ENCODE measurements at places on chromosomes 1 and 21. TPM values are rescaled to one million over a fixed set of nuclear protein-coding genes. Genes with fewer than 3 reads are reported as not detected.

GRCh38 chr1:118564961-118565703 is 380.1 kb upstream of the SPAG17 start:
- H3K36me3 ChIP-seq, result no peaks in the 10 kb centered on the region
- H3K4me3 ChIP-seq, result no peak overlapping the region
- no peak for DNase-seq
- H3K4me1 ChIP-seq, result no peaks in the 10 kb centered on the region
- H3K27ac ChIP-seq, result no peak overlapping the region

- H3K36me3 ChIP-seq, result no peaks in the 10 kb centered on the region
- no peak for DNase-seq
- H3K27me3 ChIP-seq, result no peaks in the 10 kb centered on the region
- no peak overlapping the region for H3K4me3 ChIP-seq
- no peak overlapping the region for H3K27ac ChIP-seq
Observed at GRCh38 chr21:40640266-40640789, 206.6 kb downstream of the DSCAM start.

DNA sequence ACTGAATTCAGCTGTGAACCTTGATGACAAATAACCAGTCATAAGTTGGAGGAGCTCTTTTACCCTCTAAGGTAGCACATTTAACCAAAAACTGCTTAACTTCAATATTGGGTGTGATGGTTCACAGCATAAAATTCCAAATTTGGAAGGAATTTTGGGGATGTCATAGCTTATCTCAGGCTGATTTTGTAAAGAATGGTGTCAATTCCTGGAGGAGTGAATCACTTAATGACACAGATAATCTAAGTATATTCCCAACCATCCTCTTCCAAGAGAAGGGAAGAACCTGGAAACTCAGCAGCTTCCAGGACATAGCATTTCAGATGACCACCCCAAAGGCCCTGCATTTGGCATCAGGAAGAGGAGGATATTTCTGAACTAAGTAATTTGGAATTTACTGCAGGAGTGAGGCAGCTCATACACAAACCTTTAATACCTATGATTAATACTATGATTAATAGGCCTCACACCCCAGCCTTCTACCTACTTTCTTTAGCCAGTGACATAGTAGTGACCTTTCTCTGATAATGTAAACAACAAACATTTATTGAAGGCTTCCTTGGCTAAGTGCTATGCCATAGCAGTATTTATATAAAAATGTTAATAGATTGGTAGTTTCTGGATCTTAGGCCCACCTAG is 14.5 kb downstream of the GLUL start:
- no peak overlapping the region for H3K27ac ChIP-seq
- H3K36me3 ChIP-seq, result peaks cover 4% of the 10 kb centered on the region
- DNase-seq, result no peak

DNA sequence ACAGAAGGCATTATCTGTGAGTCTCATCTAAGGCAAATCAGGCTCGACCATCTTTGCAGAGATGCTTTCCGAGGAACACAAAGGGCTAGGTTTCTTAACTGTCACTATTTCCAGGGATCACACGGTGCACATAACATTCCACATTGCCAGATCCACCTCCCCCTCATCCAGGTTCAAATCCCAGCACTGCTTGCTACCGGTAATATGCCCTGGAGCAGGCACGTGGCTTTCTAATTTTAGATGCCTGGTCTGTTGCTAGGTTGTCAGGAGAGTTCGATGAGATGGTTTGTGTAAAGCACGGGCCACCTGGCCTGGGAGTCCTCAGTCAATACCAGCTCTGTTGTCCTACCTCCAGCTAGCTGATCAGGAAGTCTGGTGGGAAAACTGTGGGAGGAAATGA is 598.6 kb downstream of the NPHP4 start:
- H3K36me3 ChIP-seq, result no peaks in the 10 kb centered on the region
- no peak for DNase-seq
- no peak overlapping the region for H3K27ac ChIP-seq
- no peak overlapping the region for H3K4me3 ChIP-seq
- H3K27me3 ChIP-seq, result peaks cover 14% of the 10 kb centered on the region
- no peaks in the 10 kb centered on the region for H3K4me1 ChIP-seq

- no peak overlapping the region for H3K4me3 ChIP-seq
- no peaks in the 10 kb centered on the region for H3K4me1 ChIP-seq
- H3K27ac ChIP-seq, result no peak overlapping the region
- DNase-seq, result no peak
- no peaks in the 10 kb centered on the region for H3K36me3 ChIP-seq
Observed at GRCh38 chr1:192943522-192943921, 115.6 kb downstream of the UCHL5 start.

- H3K4me1 ChIP-seq, result no peaks in the 10 kb centered on the region
- no peak overlapping the region for H3K4me3 ChIP-seq
- no peaks in the 10 kb centered on the region for H3K36me3 ChIP-seq
Observed at GRCh38 chr1:209883341-209883971, 54.6 kb upstream of the SYT14 start.

- H3K4me3 ChIP-seq, result no peak overlapping the region
- H3K27ac ChIP-seq, result no peak overlapping the region
- H3K36me3 ChIP-seq, result no peaks in the 10 kb centered on the region
- DNase-seq, result no peak
- no peaks in the 10 kb centered on the region for H3K4me1 ChIP-seq
- H3K27me3 ChIP-seq, result peaks cover 10% of the 10 kb centered on the region
Observed at GRCh38 chr1:168693872-168694238, 35.2 kb downstream of the DPT start.

DNA sequence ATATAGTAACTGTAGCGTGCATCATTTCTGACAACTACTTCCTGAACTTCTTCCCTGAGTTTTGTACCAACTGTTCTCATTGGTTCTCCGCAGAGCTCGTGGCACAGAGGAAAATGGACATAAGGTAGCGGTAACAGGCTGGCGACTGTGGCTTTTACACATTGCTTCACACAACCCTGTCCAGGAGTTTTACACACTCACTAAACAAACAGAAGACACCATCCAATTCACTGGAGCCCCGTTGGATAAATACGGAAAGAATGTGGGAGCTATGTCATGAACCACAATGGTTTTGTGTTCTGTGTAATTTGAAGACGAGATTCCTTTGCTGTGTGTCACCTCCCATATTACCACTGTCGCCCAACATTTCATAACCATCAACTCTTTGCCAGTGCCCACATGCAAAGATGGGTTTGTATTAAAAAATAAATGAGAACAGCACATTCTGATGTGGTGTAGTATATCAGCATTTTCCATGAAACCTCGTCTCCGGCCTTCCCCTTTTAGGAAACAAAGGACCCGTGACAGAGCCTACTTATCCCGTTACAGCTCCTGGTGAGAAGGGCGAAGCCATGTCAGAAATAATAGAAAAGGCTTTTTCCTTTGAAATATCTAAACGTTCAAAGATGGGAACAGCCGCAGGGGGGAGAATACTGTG is 47.4 kb upstream of the ENAH start:
- H3K4me3 ChIP-seq, result no peak overlapping the region
- H3K27me3 ChIP-seq, result no peaks in the 10 kb centered on the region
- no peaks in the 10 kb centered on the region for H3K4me1 ChIP-seq
- no peak for DNase-seq

- DNase-seq, result no peak
- H3K27me3 ChIP-seq, result peaks cover 60% of the 10 kb centered on the region
- H3K27ac ChIP-seq, result no peak overlapping the region
- peaks cover 17% of the 10 kb centered on the region for H3K4me1 ChIP-seq
- no peak overlapping the region for H3K4me3 ChIP-seq
Observed at GRCh38 chr1:18651713-18652112, 21.1 kb downstream of the PAX7 start.

GRCh38 chr1:54996869-54997710 is 1.6 kb upstream of the BSND start:
- H3K36me3 ChIP-seq, result no peaks in the 10 kb centered on the region
- no peak for DNase-seq
- H3K4me1 ChIP-seq, result peaks cover 40% of the 10 kb centered on the region
- peaks cover 32% of the 10 kb centered on the region for H3K27me3 ChIP-seq
- peak overlapping the region; percentile 42 for H3K4me3 ChIP-seq
- H3K27ac ChIP-seq, result no peak overlapping the region

- DNase-seq, result no peak
- no peaks in the 10 kb centered on the region for H3K27me3 ChIP-seq
- H3K4me1 ChIP-seq, result peaks cover 4% of the 10 kb centered on the region
- no peak overlapping the region for H3K27ac ChIP-seq
- no peak overlapping the region for H3K4me3 ChIP-seq
- H3K36me3 ChIP-seq, result peaks cover 50% of the 10 kb centered on the region
Observed at GRCh38 chr1:248852481-248853405, 6.1 kb downstream of the ZNF692 start.

DNA sequence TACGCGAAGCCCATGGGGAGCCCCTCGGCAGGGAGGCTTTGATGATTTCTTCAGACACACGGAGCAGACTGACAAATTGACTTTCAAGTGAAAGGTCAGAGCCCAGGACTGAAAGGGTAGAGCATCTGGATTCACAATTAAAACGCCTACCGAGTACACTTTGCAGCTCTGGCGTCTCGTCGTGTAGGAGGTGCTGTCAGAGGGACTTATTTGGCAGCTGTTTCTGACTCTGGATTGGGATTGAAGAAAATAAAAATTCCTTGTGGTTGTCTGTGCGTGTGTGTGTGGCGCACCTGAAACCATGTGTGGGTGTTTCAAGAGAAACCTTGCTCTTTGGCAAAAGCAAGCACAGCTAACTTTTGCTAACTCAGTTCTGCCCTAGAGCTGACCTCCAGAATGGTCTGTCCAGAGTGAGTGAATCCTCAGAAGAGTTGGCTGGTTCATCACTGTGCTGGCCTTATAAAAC is 348.7 kb downstream of the HLX start:
- no peaks in the 10 kb centered on the region for H3K27me3 ChIP-seq
- H3K27ac ChIP-seq, result no peak overlapping the region
- DNase-seq, result no peak
- no peaks in the 10 kb centered on the region for H3K4me1 ChIP-seq

DNA sequence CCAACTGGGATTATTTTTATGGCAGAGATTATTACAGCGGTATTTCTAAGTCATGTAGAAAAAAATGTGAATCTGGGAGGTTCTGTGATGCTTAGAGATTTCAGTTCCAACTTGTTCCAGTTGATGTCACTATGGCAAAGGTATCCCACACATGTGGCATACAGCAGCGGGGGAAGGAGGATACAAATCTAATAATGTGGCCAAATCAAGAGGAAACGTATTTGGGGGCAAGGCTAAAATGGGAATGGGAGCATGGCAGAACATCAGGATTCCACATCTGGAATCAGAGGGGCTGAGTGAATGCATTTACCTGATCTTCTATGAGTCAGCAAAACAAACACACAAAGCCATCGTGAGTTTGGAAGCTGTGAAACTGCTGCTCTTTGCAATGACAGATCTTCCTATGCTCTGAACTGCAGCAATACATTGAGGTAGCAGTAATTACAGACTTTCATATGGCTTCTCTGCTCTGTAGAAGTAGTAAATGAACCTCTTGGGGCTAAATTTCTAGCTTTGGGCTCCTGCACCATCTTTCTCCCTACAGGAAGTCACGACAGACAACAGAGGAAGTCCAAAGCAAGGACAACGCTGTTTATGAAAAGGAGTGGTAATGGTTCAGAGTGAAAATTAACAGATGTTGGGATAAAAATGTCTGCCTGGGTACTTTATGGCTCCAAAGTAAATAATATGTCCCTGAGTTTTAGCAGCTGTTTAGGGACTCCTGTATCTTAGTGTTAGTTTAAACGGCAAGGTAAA is 55.5 kb downstream of the GABPA start:
- H3K4me3 ChIP-seq, result peak overlapping the region; percentile 25
- H3K36me3 ChIP-seq, result peaks cover 3% of the 10 kb centered on the region
- no peak for DNase-seq
- peaks cover 12% of the 10 kb centered on the region for H3K27me3 ChIP-seq
- H3K27ac ChIP-seq, result peak overlapping the region; percentile 40

- no peak overlapping the region for H3K27ac ChIP-seq
- H3K27me3 ChIP-seq, result no peaks in the 10 kb centered on the region
- H3K36me3 ChIP-seq, result peaks cover 20% of the 10 kb centered on the region
Observed at GRCh38 chr1:50595874-50596273, 172.6 kb upstream of the DMRTA2 start.

- peaks cover 10% of the 10 kb centered on the region for H3K4me1 ChIP-seq
- peak overlapping the region; percentile 8 for H3K4me3 ChIP-seq
- no peaks in the 10 kb centered on the region for H3K36me3 ChIP-seq
- no peak for DNase-seq
- peaks cover 56% of the 10 kb centered on the region for H3K27me3 ChIP-seq
Observed at GRCh38 chr1:38045401-38046332, 926 bp downstream of the POU3F1 start.

DNA sequence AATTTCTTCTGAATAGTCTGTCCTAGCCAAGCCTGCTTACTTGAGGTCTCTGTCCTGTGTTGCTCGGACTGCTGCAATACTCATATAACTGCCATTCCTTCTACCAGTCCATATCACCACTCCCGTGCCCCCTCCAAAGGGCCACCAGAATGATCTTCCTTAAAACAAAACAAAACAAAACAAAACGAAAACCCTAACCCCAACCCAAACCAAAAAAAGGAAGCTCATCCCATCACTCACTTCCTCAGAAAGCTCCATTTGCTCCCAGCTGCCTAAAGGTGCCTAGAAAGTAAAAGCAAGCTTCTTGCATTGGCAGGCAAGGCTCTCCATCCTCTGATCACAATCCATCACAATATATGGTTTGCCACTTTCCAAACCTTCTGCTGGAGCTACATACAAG is 20.3 kb downstream of the USP24 start:
- peaks cover 42% of the 10 kb centered on the region for H3K4me1 ChIP-seq
- no peaks in the 10 kb centered on the region for H3K27me3 ChIP-seq
- H3K4me3 ChIP-seq, result no peak overlapping the region

GRCh38 chr1:66779475-66780078 is 21.5 kb downstream of the INSL5 start:
- H3K36me3 ChIP-seq, result no peaks in the 10 kb centered on the region
- no peak overlapping the region for H3K27ac ChIP-seq
- no peaks in the 10 kb centered on the region for H3K27me3 ChIP-seq
- DNase-seq, result no peak

The C1orf210 gene
- not detected for total RNA-seq

The SLAMF1 gene
- total RNA-seq, result 50.1 TPM

The OVAAL gene
- not detected for total RNA-seq

The KCNAB2 gene
- 360 TPM for total RNA-seq

The MROH7 gene
- not detected for total RNA-seq

The RXFP4 gene
- total RNA-seq, result not detected

The SLC5A9 gene
- not detected for total RNA-seq

The NCF2 gene
- total RNA-seq, result 9.2 TPM

The NR0B2 gene
- total RNA-seq, result not detected

The DNASE2B gene
- not detected for total RNA-seq

The TDRD10 gene
- total RNA-seq, result not detected

The NT5C1A gene
- not detected for total RNA-seq

The TRIM58 gene
- 0.21 TPM for total RNA-seq

All from activated CD8-positive, alpha-beta T cell treated with anti-CD3 and anti-CD28 coated beads, Interleukin-2, amount 10 ng/mL, durations not matched to agents 7 days and 5 days (primary cell).